Mesenteric fat pad (tissue), 1 donor: ENCODE measurements at places on chromosomes 2 and 18. TPM values are rescaled to one million over a fixed set of nuclear protein-coding genes. Genes with fewer than 3 reads are reported as not detected.

AGFG1 gene
- total RNA-seq = 274 TPM

KCNG2 gene
- 0.51 TPM for total RNA-seq

SH2D6 gene
- not detected for total RNA-seq

PLEKHM3 gene
- total RNA-seq = 15.6 TPM

TRIM43 gene
- not detected for total RNA-seq

- DNase-seq = no peak
These were observed 460 bp upstream of the SEMA4F start for GRCh38 chr2:74653589-74653984.

DNA sequence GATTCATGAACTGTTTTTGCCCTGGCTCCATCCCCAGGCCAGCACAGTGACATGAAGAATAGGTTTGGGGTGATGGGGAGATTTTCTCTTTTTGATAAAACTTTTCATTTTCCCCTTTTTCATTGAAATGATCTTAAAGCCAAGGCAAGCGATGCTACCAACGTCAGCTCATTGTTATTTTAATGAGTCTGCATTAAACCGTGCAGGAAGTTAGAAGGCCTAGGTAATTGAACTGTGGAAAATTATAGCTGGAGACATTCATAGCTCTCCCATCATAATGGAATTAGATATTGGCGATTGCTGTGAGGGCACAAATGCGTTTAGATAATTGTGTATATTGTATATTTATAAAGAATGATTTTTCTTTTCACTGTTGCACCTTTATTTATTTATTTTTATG, 33.2 kb downstream of the SMARCAL1 start:
- no peak for DNase-seq

- no peak for DNase-seq
These were observed 5.5 kb downstream of the CYRIA start for GRCh38 chr2:16660114-16660513.

- DNase-seq = no peak
These were observed 217.8 kb downstream of the SETBP1 start for GRCh38 chr18:44898498-44898897.

DNA sequence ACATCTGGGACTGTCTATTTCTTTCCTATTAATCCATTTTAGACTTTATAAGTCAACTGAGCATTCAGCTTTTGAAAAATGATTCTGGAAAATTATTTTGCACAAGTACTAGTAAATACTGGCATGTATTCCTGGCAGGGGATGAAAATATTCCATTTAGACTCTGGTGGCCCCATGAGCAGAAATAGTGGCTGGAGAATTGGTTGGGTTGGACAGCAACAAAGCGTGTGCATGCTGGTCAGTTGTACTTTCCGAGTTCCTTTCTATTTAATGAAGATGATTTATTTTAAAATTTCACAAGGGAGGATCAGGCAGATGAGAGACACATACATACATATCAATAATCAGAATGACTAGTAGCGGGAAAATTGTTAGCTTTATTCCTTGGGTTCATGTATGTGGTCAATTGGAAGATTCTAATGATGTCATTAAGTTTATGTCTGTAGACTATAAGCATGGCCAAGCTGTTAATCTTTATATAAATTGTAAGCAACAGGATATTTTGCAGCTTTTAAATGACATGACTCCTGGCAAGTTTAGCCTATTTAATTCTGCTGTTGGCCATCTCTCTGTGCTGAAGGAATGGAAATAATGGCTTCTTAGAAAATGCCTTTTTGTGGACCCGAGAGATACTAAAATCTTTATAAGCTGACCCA, 541.6 kb downstream of the SLC4A3 start:
- no peak for DNase-seq
